Amniotic stem cell (primary cell): ENCODE measurements at places on chromosomes 7 and 10.

- DNase-seq = peak; percentile 57
Measured at GRCh38 chr7:129332254-129333035, 101.8 kb upstream of the STRIP2 start.

DNA sequence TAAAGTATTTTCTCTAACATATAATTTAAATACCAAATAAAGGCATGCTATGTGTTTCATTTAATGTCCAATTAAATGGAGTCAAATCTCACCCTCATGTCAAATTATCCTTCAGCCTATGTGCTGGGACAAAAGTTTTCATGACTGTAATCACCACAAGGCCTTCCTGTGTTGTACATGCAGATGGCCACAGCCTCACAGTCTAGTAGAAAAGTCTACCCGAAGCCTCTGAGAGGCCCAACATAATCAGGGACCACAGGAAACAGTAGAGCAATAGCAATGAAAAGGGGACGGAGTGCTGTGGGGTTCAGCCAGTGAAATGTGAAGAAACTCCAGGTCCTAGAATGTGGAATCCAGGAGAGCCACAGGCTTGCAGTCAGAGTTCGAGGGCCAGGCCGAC is 140.2 kb upstream of the KLF6 start:
- no peak for DNase-seq

- no peak for DNase-seq
Measured at GRCh38 chr10:95346715-95347401, 56.1 kb upstream of the PDLIM1 start.

DNA sequence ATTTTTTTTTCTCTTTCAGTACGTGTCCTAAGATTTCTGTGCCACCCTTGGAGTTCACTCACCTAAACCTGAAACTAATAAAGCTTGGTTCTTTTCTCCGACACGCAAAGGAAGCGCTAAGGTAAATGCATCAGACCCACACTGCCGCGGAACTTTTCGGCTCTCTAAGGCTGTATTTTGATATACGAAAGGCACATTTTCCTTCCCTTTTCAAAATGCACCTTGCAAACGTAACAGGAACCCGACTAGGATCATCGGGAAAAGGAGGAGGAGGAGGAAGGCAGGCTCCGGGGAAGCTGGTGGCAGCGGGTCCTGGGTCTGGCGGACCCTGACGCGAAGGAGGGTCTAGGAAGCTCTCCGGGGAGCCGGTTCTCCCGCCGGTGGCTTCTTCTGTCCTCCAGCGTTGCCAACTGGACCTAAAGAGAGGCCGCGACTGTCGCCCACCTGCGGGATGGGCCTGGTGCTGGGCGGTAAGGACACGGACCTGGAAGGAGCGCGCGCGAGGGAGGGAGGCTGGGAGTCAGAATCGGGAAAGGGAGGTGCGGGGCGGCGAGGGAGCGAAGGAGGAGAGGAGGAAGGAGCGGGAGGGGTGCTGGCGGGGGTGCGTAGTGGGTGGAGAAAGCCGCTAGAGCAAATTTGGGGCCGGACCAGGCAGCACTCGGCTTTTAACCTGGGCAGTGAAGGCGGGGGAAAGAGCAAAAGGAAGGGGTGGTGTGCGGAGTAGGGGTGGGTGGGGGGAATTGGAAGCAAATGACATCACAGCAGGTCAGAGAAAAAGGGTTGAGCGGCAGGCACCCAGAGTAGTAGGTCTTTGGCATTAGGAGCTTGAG is at the start of gene CFTR:
Gene CFTR (plus strand): TSS at position 801 of the 830 bp plus-strand sequence. CDS start 70 bp downstream, outside the sequence.
- no peak for DNase-seq
